ENCODE measurements at places on chromosomes 2 and 18.

DNA sequence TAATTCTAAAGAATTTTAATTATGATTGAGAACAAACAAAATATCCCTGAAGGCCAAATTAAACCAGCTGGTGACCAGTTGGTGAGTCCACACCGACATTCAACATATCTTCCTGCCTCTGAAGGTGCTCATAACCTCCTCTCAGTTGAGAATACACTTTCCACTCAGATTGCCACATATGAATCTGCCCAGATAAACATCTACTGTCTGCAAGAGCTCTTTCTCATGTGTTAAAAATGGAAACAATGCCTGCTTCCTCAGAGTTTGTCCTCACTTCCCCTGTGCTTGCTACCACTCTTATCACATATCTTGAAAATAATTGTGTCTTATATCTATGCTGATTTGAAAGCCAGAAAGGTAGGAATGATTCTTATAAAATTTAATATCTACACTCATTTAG, 177.7 kb upstream of the GULP1 start:
- DNase-seq = no peak

- DNase-seq = no peak
Observed at GRCh38 chr2:230205034-230205433, 14.8 kb downstream of the SP110 start.

GRCh38 chr2:239586651-239587310, 186.0 kb upstream of the HDAC4 start:
- no peak for DNase-seq

DNA sequence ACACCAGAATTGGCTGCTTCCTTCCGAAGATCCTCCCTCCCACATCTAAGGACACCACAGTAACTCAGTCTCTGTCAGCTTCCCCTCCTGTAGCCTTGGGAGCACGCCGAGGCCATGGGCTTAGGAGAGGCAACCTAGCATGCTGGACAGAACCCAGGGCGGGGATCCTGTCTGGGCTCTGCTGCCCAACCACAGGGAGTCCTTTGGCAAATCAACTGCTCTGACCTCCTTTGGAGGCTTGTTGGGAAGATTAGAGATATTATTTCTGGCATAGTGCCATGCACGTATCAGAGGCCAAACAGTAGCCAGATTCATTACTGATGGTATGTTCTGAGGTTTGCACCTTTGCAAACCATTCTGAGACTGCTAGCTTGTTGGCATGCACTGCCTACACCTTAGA, 262.7 kb upstream of the EPAS1 start:
- no peak for DNase-seq

GRCh38 chr2:17191223-17191622, 327.0 kb downstream of the RAD51AP2 start:
- DNase-seq = no peak

- DNase-seq = no peak
Observed at GRCh38 chr2:240551811-240552210, 6.0 kb downstream of the ANKMY1 start.

DNA sequence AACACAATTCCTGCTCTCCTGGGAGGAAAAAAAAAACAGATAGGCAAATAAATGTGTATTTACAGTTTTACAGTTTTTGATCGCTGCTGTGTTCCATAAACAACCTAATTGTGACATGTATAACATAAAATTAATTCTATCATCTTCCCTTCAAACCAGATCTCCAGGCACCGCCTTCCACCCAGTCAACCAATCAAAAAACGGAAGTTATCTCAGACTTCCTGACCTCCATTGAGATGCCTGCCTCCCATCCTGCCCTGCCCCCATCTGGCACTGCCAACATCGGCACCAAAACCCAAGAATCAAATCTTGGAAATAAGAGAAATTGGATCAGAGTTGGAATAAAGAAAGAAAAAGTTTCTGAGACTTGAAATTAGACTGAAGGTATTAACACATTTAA, 3.1 kb upstream of the RIOK3 start:
- DNase-seq = no peak

- DNase-seq = no peak
Observed at GRCh38 chr2:50751311-50752031, 280.5 kb downstream of the NRXN1 start.

GRCh38 chr2:11683966-11684365, 14.0 kb upstream of the NTSR2 start:
- DNase-seq = no peak

DNA sequence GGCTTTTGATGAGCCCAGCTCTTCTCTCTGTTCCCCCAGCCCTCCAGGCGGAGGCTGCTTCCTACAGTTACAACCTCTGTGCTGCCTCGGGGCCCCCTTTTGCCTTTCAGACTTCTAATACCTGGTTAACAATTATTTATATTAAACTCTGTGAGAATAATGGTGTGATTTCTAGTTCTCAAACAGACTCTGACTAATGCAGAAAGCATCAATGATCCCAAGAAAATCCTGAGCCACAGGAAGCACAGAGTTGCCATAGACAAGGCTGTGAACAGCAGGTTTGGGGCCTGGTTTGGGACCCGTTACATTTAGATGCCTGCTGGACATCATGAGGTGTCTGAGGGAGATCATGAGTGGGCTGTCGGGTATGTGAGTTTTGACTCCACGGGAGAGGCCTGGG, 37.4 kb upstream of the MYO3B start:
- DNase-seq = no peak

GRCh38 chr2:31038385-31038784, 99.9 kb downstream of the GALNT14 start:
- no peak for DNase-seq

GRCh38 chr2:161163440-161163839, 3.2 kb downstream of the TANK start:
- DNase-seq = no peak

DNA sequence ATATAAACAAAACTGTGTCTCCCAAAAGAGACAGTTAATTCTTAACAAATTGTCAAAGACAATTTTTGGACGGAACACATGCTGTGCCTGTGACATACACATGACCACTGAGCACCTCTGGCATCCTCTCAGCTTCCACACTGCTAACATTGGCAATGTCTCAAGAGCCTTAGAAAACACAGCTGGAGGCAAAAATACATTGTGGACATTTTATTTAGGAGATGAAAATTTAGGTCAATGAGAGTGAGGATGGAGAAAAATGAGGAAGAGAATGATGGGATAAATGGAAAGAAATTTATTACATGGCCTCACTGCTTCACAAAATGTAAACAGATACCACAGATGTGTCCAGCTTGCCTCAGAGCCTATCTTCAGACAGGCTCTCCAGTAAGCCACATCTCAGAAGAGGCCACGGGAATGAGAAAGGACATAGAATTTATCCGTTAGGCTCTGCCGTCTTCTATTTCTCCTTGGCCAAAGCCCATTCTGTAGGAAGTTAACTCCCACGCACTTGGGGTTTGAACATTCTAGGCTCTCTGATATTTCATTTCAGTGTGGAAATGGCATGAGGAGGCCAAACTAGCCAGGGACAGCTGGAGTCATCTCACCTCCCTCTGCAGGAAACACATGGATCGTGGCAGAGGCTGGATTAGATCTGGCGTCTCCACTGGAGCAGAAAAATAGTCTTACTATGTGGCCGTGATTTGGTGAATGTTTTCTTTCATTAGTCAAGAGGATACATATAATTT, 519.4 kb upstream of the DSEL start:
- DNase-seq = no peak

- DNase-seq = no peak
Observed at GRCh38 chr2:212427638-212428037, 111.0 kb downstream of the ERBB4 start.

GRCh38 chr2:108820482-108820881, 33.9 kb downstream of the CCDC138 start:
- DNase-seq = no peak

DNA sequence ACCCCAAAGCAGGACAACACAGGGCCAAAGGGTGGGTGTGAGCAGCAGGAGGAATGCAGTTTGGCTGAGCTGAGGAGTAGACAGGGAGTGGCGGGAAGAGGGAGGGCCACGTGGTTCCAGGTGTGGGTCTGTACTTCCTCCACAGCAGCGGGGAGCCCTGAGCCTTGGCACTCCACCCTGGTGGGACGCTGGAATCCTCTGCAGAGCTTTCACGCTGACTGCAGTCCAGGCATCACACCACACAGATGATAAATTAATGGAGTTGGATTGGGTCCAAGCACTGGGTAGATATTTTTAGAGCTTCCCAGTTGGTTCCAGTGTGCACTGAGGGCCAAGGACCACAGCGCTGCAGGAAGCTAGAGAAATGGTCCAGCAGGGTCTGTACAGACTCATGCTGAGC, 67.0 kb upstream of the TMEM200C start:
- no peak for DNase-seq

GRCh38 chr2:32780961-32781360, 153.1 kb downstream of the TTC27 start:
- DNase-seq = no peak

DNA sequence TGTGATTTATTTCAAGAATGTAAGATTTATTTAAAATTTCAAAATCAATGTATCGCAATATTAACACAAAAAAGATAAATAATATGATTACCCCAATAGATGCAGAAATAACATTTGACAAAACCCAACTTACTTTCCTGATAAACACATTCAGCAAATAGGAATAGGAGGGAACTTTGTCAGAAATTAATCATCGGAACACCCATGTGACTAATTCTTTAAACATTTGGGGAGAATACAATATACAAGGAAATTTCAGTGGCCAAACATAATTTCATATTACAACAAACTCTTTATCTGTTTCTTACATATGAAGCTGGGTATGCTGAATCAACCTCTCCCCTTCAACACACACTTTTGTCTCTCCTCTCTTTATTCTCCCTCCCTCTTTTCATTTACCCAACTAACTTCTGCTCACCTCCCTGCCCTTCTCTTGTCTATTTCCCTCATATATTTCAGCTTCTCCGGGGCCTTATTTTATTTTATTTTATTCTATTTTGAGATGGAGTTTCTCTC, 309.6 kb upstream of the CNTNAP5 start:
- no peak for DNase-seq

DNA sequence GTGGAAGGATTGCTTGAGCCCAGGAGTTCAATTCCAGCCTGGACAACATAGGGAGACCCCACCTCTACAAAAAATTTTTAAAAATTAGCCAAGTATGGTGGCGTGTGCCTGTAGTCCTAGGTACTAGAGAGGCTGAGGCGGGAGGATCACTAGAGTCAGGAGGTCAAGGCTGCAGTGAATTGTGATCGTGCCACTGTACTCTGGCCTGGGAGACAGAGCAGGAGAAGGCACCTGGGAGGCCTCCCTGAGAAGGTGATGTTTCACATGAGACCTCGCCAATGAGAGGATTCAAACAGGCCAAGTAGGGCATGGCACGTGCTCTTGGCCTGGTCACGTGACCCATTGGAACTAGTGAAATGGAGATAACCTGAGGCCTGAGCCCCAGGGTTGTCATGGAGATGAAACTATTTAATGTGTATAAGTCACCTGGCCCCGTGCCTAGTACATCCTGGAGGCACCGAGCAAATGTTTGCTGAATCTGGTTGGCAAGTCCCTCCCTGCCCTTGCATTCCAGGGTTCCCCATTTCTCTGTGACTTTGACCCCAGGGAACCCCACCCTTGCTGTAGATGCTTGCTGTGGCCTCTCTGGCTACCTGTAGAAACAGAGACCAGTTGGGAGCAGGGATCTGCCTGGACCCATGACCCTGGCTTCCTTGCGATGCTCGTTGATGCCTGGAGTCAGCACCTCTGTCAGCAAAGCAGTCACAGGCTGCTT, 26.1 kb upstream of the ROCK2 start:
- DNase-seq = no peak

DNA sequence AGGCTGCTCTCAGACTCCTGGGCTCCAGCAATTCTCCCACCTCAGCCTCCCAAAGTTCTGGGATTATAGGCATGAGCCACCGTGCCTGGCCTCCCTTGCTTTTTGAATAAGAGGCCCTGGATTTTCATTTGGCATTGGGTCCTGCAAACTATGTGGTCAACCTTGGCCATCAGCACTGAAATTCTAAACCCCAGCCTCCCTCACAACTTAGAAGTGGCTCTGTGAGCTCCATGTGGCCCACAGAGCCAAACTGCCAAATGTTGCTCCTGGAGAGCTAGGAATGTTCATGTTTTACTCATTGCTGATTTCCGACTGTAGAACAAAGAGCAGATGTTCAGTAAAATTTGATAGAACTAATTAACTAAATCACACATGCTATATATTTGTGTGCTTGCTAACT, 210.6 kb upstream of the AGAP1 start:
- DNase-seq = no peak

DNA sequence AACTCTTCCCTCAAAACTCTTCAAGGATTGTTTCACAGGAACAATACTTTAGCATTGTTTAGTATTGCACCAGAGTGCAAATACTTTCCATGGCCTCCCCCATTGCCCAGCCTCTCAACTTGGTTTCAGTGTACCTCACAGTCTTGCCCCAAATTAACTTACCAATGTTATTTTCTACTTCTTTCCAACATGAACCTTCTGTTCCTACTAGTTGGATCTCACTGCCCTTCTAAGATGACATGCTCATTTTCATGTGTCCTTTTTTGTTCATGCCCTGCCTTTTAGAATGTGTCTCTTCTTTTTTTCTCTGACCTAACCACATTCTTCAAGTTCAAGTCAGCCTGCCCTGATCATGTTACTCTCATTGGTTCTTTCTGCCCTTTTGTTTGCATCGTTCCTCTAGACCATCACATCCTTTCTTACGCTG, 4.1 kb downstream of the SPATS2L start:
- no peak for DNase-seq

GRCh38 chr2:207830778-207831438, 61.2 kb upstream of the FZD5 start:
- no peak for DNase-seq

- no peak for DNase-seq
Observed at GRCh38 chr2:64404002-64404731, 49.8 kb upstream of the LGALSL start.

DNA sequence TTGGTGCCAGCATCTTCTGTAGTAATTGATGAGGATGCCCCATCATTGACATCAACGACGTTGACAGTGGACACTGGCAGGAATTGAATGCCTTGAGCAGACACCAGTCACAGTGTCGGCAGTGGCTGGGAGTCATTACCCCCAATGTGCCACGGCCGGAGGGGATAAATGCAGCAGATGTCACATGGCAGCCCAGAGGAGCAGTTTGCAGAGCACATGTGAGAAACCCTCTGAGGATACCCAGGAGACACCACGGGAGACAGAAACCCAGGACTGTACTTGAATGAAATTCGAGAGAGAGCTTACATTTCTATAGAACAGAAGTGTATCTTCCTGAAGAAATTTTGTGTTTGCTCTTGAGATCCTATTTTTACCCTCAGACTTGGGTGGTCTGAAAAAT, 409.1 kb upstream of the TNP1 start:
- DNase-seq = no peak
